Thoracic aorta (tissue), 2 donors: ENCODE measurements at places on chromosomes 2 and 18.
A peak's percentile ranks its signal among the peaks of the same experiment; 100 is the strongest.

GRCh38 chr18:75323821-75324585, 103.5 kb downstream of the SMIM21 start:
- H3K4me1 ChIP-seq: no peaks in the 10 kb centered on the region
- no peak overlapping the region for H3K4me3 ChIP-seq
- no peaks in the 10 kb centered on the region for H3K27me3 ChIP-seq

DNA sequence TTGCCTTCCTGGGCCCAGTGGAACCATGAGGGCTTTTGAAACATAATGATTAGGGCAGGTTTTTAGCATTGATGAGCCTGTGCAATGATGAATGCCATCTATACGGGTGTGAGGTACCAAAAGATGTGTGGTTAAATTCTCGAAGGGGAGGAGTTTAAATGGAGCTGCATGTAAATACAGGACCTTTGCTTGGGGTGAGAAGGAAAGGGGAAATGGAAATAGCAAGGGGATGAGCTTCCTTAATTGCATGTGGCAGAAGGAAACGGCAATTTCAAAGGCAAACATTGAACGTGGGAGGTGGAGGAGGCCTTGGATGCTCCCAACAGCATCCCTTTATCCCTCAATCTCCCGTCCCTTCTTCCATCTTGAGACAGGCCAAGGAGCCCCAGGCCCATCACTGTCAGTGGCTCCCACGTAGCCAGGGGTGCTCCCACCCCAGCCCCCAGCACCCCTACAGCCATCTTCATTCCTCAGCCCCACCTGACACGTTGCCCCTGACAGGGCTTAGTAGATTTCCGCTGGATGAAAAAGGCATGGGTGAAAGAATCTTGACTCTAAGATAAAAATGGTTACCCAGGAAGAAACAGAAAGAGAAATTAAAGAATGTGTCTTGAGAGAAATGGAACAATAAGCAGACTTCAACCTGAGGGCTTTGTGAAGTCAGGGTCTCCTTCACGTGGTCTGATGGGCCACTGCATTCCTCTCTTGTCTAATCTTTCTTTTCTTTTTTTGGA, 32.5 kb downstream of the INPP5D start:
- no peaks in the 10 kb centered on the region for H3K27me3 ChIP-seq
- H3K4me1 ChIP-seq: no peaks in the 10 kb centered on the region
- DNase-seq: no peak
- no peaks in the 10 kb centered on the region for H3K36me3 ChIP-seq
- no peak overlapping the region for H3K4me3 ChIP-seq
- no peak overlapping the region for H3K27ac ChIP-seq

DNA sequence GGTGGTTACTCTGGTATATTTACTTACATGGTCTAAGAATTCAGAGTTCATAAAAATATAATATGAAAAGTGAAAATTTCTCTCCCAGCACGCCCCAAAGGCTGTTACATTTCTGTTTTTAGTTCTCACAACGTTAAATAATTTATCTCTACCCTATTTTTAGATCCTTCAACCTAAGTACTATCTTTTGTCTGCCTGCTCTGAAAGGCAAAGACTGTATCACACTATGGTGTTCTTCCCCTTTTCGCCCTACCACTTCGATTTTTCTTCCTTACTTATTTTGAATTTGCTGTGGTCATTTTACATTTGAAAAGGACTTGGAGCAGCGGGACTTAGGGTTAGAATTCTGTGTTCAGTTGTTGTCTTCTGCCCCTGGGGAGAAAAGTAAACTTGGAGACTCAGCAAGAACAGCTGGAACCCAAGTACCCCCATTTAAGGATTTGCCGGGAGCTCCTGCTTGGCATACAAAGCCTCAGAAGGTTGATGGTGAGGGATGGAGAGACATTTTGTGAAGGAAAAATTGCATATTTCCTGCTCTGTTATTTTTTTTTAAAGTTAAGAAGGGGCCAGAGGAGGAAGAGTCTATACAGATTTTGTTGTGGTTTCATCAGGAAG, 19.0 kb downstream of the ADAM23 start:
- no peaks in the 10 kb centered on the region for H3K36me3 ChIP-seq
- no peak for DNase-seq
- H3K4me1 ChIP-seq: no peaks in the 10 kb centered on the region
- H3K27me3 ChIP-seq: no peaks in the 10 kb centered on the region

DNA sequence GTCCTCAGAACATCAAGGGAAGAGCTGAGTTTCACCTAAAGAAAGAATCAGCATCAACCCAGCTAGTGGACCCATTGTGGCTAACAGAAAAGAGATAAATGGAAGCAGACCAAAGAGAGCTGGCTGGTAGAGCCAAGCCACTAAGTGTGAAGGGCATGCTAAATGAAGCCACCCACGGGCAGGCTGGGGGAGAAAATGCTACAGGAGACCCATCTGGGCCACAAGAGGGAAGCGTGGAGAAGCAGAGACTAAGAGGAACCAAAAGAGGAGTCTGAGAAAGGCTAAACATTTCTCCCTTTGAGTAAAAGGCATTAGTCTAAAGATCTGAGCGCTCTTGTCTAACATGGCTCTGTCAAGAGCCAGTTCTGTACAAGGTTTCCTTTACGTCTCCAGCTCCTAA, 15.8 kb downstream of the CWC22 start:
- peaks cover 3% of the 10 kb centered on the region for H3K36me3 ChIP-seq
- DNase-seq: no peak
- H3K27ac ChIP-seq: no peak overlapping the region
- no peak overlapping the region for H3K4me3 ChIP-seq
- no peaks in the 10 kb centered on the region for H3K27me3 ChIP-seq
- no peaks in the 10 kb centered on the region for H3K4me1 ChIP-seq

- H3K36me3 ChIP-seq: peaks cover 3% of the 10 kb centered on the region
- no peak for DNase-seq
- no peak overlapping the region for H3K4me3 ChIP-seq
- H3K27me3 ChIP-seq: no peaks in the 10 kb centered on the region
Observed at GRCh38 chr2:186518291-186518690, 32.2 kb downstream of the ZC3H15 start.

DNA sequence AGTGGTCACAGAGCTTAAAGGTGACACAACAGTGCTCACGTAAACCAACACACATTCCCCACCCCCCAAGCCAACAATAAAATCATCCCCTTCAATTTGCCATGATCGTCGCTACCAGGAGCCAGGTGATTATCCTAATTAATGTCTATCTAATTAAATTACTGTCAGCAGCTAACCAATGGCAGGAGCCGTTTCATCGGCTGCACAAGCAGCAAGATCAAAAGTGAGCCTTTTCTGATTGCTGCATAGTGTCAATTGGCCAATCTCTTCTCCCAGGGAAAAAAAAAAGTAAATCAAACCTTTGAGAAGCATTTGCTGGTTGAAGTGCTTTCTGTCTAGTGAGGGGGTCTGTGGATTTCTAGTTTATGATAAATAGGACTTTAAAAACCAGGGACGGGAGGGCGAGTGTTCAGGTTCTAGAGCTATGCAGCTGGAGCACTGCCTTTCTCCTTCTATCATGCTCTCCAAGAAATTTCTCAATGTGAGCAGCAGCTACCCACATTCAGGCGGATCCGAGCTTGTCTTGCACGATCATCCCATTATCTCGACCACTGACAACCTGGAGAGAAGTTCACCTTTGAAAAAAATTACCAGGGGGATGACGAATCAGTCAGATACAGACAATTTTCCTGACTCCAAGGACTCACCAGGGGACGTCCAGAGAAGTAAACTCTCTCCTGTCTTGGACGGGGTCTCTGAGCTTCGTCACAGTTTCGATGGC, at the start of gene TBR1:
Gene TBR1, plus strand, starts transcription at position 311 of the 721 bp plus-strand sequence. Its CDS starts 114 bp downstream, at position 425.
- H3K4me1 ChIP-seq: peaks cover 44% of the 10 kb centered on the region
- H3K36me3 ChIP-seq: no peaks in the 10 kb centered on the region
- peaks cover 30% of the 10 kb centered on the region for H3K27me3 ChIP-seq
- H3K27ac ChIP-seq: no peak within 1 kb of the TSS
- peak within 1 kb of the TSS; percentile 71 for H3K4me3 ChIP-seq
- DNase-seq: no peak

- no peak within 1 kb of the TSS for H3K27ac ChIP-seq
- DNase-seq: no peak
- H3K27me3 ChIP-seq: no peaks in the 10 kb centered on the region
- H3K4me3 ChIP-seq: no peak within 1 kb of the TSS
- no peaks in the 10 kb centered on the region for H3K4me1 ChIP-seq
Observed at GRCh38 chr18:63542069-63542468, at the start of gene SERPINB12. Gene SERPINB12 (plus strand): TSS chr18:63542369. CDS start chr18:63556160, 13,791 bp downstream.

- no peak overlapping the region for H3K27ac ChIP-seq
- H3K27me3 ChIP-seq: no peaks in the 10 kb centered on the region
- DNase-seq: no peak
- H3K4me1 ChIP-seq: no peaks in the 10 kb centered on the region
- no peak overlapping the region for H3K4me3 ChIP-seq
Observed at GRCh38 chr2:60932954-60933353, 51.6 kb downstream of the REL start.

DNA sequence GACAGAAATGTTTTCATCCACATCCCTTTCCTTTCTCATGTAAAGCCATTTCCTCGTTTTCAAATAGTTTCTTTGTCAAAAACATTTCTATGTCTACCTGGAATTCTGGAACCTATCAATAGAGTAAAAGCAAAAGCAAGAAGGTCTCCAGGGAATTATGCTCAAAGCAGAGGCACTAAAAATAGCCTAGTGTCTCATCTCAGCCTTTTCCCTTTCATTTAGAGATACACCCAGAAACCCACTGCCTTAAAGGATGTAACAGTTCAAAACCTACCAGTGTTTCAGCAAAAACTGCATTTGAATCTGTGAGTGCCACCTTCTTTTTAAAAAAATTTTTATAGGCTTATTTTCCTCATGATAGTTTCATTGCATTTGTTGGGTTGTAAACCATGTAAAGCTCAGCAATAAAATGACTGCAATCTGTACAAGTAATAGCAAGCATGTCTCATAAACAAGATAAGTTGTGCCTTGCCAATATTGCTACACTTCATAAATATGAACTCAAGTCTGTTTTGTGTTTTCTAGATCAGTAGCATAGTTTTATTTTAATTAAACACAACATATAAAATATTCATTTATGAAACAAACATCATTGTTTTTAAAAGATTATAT, 927.3 kb upstream of the ACVR2A start:
- no peak overlapping the region for H3K27ac ChIP-seq
- H3K27me3 ChIP-seq: no peaks in the 10 kb centered on the region
- no peak overlapping the region for H3K4me3 ChIP-seq

DNA sequence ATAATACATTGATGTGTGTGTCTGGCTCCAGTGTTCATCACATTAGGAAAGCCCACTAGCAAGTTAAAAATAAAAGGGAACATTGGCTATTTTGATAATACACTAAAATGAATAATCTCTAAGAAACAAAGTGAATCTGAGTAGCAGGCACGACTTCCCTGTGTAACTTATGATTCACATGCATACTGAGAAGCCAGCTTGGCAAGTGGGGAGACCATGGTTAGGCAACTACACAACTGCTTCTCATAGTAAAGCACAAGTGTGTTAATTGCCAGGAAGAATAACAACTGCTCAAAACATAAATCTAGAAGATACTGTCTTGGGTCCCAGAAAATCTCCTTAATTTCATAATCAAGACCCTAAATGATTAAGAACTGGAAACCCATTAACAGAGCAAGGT, 4.0 kb downstream of the MYO5B start:
- no peak overlapping the region for H3K4me3 ChIP-seq
- no peaks in the 10 kb centered on the region for H3K36me3 ChIP-seq
- no peak for DNase-seq
- H3K27ac ChIP-seq: no peak overlapping the region
- H3K4me1 ChIP-seq: peaks cover 6% of the 10 kb centered on the region

DNA sequence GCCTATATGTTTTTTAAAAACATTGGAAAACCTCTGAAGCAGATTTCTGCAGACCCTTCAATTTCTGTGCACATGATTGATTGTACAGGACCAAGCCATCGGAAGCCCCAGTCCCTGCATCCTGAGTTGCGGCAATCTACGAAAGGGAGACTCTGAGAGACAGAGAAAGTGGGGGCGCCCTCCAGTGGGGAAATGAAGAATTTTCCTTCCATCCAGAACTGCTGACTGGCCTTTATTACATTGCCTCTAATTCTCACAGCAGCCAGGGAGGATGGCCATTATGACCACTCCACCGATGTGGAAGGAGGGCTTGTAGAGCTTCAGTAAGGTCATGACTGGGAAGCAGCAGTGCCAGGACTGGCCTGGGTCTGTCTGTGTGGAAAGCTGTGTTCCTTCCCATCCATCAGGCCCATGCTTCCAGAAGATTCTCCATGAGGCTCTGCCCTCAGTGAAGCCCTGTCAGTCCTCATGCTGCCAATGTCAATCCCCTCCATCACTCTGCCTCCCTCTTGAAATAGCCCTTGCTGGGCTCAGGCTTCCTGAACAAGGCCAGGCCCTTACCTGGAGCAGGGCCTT, 20.0 kb upstream of the RESP18 start:
- no peaks in the 10 kb centered on the region for H3K27me3 ChIP-seq
- no peak overlapping the region for H3K27ac ChIP-seq
- H3K4me1 ChIP-seq: no peaks in the 10 kb centered on the region
- no peak for DNase-seq
- no peak overlapping the region for H3K4me3 ChIP-seq

GRCh38 chr2:34664266-34664665, 1065.2 kb upstream of the FAM98A start:
- no peak overlapping the region for H3K27ac ChIP-seq
- DNase-seq: no peak
- H3K36me3 ChIP-seq: no peaks in the 10 kb centered on the region
- no peaks in the 10 kb centered on the region for H3K4me1 ChIP-seq
- H3K27me3 ChIP-seq: no peaks in the 10 kb centered on the region

- no peaks in the 10 kb centered on the region for H3K36me3 ChIP-seq
- DNase-seq: no peak
- H3K27ac ChIP-seq: no peak overlapping the region
- H3K4me1 ChIP-seq: no peaks in the 10 kb centered on the region
Observed at GRCh38 chr2:226169751-226170581, 629.7 kb downstream of the IRS1 start.

- no peak overlapping the region for H3K27ac ChIP-seq
- H3K27me3 ChIP-seq: no peaks in the 10 kb centered on the region
- no peak for DNase-seq
- H3K4me1 ChIP-seq: peaks cover 12% of the 10 kb centered on the region
- no peaks in the 10 kb centered on the region for H3K36me3 ChIP-seq
Observed at GRCh38 chr2:176744146-176744545, 468.4 kb upstream of the HNRNPA3 start.

DNA sequence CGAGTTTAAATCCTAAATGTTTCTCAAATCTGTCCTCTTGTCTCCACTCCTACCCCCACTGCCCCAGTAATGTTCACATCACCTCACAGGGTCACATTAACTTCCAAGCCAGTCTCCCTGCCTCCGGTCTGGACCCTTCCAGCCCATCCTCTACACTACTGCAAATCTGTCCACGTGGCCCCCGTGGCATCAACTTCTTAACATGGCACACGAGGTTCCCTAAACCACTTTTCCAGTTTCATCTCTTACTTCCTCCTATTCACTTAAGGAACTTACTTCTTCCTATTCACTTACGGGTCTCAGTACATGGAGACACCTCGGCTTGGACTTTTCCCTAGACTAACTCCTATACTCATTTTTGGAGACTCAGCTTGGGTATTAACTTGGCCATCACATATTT, 27.0 kb downstream of the MRPL33 start:
- DNase-seq: no peak
- H3K27me3 ChIP-seq: no peaks in the 10 kb centered on the region
- H3K27ac ChIP-seq: peak overlapping the region; percentile 98
- no peaks in the 10 kb centered on the region for H3K36me3 ChIP-seq
- H3K4me1 ChIP-seq: peaks cover 65% of the 10 kb centered on the region
- H3K4me3 ChIP-seq: no peak overlapping the region

- no peaks in the 10 kb centered on the region for H3K27me3 ChIP-seq
- H3K36me3 ChIP-seq: no peaks in the 10 kb centered on the region
- no peak for DNase-seq
- no peaks in the 10 kb centered on the region for H3K4me1 ChIP-seq
- no peak overlapping the region for H3K27ac ChIP-seq
- no peak overlapping the region for H3K4me3 ChIP-seq
Observed at GRCh38 chr2:139142252-139142880, 362.2 kb upstream of the NXPH2 start.

GRCh38 chr2:147502711-147503290, 342.0 kb upstream of the ACVR2A start:
- no peaks in the 10 kb centered on the region for H3K27me3 ChIP-seq
- no peak overlapping the region for H3K27ac ChIP-seq
- H3K36me3 ChIP-seq: no peaks in the 10 kb centered on the region
- DNase-seq: no peak
- no peaks in the 10 kb centered on the region for H3K4me1 ChIP-seq
